ENCODE measurements at places on chromosomes 5 and 9. TPM values are rescaled to one million over a fixed set of nuclear protein-coding genes. Genes with fewer than 3 reads are reported as not detected.
A peak's percentile ranks its signal among the peaks of the same experiment; 100 is the strongest.

The SLC25A48 gene
- 0.49 TPM for total RNA-seq

The SPINK4 gene
- not detected for total RNA-seq

The FIBCD1 gene
- not detected for total RNA-seq

DNA sequence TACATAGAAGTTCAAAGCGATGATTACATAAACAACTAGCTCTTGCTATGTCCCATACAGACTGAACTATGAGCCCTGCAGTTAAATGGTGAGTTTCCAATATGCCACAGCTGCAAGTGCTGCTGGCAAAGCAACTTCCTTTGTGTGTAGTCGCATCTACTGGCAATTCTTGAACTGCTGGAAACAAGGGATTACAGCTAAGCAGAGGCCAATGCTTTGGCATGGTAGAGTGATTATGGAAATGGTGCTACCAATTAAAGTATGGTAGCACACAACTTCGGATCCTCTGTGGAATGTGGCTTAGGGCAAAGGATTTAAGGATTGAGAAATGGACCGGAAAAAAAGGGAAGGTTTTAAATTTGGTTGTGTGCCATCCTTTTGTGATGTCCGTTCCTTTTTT, 856.6 kb downstream of the MAT2B start:
- DNase-seq = no peak

The RFESD gene
- 1.2 TPM for total RNA-seq

DNA sequence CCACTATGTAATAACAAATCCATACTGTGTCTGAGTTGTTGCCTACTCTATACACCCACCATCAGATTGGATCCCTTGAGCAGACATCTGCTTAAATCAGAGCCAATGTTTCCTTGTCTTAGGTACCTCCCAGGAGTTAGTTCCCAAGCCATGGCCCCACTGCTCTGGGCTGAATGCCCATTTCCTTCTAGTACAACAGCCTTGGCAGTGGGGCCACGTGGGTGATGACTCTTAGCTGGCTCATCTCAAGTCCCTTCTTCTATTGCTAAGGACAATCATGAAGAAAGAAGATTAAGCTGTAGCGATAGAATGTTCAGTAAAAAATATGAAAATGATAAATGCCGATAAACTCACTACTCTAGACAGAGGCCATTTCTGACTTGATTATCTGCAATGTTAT, 16.6 kb downstream of the PTGR1 start:
- DNase-seq = no peak

DNA sequence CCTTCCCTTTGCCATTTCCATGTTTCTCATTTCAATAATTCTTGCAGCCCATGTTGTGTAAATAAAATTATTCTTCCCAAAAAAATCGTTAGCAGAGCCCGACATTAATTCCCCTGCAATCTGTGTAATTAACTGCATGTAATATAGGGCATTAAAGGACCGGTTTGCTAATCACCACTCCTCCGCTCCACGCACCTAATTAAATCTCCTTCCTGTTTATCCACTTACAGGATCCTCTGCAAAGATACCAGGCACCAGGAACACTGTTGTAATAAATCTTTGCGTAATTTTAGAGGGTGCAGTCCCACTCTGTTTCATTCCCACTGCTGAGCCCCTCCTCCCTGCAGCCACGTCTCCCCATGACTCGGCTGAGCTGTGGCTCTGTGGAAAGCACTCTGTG, 105.0 kb upstream of the PPP1R26 start:
- no peak for DNase-seq

GRCh38 chr5:98934546-98934945, 5.7 kb upstream of the CHD1 start:
- DNase-seq = no peak

The WDR31 gene
- total RNA-seq = 2.0 TPM

GRCh38 chr9:76676857-76677256, 87.4 kb upstream of the PCA3 start:
- DNase-seq = no peak

The ZBED3 gene
- 9.1 TPM for total RNA-seq

The DMGDH gene
- total RNA-seq = 4.2 TPM

- DNase-seq = no peak
Observed at GRCh38 chr9:69744688-69745380, 15.0 kb downstream of the PTAR1 start.

DNA sequence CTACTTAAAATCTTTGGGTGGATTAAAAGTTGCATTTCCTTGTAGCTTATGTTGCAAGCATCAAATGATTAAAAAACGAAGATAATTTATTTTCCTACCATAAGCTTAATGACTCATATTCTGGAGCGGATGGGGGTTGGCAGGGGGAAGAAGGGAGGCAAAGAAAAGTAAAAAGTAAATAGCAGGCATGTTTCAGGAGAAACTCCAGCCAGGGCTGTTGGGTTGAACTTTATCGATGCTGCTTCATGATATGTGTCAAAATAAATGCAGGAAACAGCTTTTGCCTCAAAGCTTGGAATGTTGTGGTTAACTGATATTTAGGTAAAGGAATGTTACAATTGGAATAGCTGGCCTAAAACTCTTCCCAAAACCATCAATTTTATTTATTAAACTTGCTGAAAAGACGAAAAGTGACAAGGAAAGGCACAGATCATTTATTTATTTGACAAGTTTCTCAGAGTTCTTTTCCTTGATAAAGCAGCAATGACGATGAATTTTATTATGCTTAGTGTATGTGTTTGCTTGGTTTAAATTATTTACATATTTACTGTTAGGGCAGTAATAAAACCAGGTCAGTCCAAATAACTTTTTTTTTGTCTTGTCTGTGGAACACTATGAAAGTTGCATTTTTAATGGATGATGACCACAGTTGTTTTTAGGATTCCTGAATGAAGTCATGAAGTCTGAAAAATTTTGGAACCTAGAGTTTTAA, 177.9 kb downstream of the PCSK1 start:
- DNase-seq = no peak

DNA sequence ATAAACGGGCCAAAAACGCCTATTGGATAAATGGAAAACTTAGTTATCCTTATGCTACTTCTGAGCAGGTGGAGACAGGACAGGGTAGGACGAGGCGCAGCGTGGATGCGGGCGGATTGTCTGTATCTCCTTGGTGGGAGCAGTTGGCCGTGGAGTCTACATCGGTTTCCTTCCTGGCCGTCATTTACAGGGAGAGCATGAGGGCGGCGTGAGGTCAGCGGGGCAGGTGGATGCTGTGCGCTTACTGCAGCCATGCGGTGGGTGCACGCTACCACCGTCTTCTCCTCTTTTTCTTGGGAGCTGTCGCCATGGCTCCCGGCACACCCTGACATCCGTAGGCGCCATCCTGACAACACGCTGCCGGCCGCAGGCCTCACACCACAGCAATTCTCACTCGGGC, 121.3 kb downstream of the ADAMTS2 start:
- DNase-seq = no peak

The GLRA1 gene
- total RNA-seq = not detected

DNA sequence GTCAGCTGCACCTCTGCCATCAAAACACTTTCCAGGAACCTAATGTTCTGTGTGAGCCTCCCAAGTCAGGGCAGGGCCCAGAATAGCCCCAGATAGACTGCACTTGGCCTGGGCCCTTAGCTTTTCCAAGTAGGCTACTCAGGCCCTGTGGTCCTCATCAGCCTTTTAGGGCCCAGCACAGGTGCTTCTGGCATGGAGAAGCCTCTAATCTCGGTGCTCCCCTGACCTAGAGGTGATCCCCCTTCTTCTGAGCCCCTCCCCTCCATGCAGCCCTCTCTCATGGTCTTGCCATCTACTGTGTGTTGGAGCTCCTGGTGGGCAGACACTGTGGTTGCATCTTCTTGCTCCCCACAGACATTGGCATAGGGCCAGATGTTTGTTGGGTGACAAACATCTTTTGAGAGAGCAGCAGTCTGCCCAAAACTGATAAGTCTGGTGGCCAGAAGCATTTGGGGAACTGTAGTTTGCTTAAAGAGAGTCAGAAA, 28.1 kb downstream of the FRMPD1 start:
- DNase-seq = peak; percentile 85

The TMEM232 gene
- total RNA-seq = 4.2 TPM

- no peak for DNase-seq
Observed at GRCh38 chr9:82130331-82131042, 141.9 kb downstream of the SPATA31D1 start.

- DNase-seq = no peak
Observed at GRCh38 chr9:132648685-132649084, 21.1 kb downstream of the DDX31 start.

GRCh38 chr5:16431490-16431889, 34.1 kb downstream of the ZNF622 start:
- no peak for DNase-seq

GRCh38 chr9:69580582-69581214, 91.5 kb downstream of the APBA1 start:
- DNase-seq = no peak

GRCh38 chr5:157758706-157759105, 15.2 kb downstream of the LSM11 start:
- DNase-seq = no peak

DNA sequence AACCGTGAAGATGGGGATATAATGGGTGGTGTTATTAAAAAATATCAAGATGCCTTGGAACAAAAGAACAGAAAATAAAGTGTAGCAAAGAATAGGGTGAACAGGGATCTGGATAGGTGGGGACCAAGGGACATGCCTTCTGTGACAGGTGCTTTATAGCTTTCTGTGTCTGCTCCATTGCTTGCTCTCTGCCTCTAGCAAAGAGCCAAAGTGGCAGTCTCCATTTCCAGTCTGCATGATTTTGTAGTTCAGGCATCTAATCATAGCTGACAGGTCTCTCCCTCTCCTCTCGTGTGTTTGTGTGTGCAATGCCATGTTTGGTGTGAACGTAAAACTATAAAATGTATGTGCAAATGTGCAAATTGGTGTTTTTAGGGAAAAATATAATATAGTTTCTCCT, 35.0 kb downstream of the LRRTM2 start:
- no peak for DNase-seq

The PCDHB2 gene
- total RNA-seq = 3.4 TPM

The ZNF484 gene
- total RNA-seq = 14.0 TPM

DNA sequence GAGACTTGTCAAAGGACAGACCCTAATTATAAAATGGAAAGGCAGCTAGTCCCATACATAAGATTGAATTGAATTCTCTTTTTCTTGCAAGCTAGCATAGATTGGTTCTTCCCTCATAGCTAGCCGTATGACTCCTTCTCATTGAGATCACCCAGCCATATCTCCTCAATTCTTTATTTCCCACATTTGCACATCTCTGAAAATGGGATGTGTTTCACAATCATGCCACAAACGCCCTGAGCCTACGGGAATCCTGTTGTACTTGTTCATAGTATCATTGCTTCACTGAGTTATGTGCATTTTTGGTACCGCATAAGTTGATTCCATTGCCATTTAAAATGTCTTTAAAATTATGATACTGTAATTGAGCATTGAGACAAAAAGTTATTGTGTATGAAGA, 90.5 kb downstream of the PCSK1 start:
- no peak for DNase-seq

The BTF3 gene
- 537 TPM for total RNA-seq

The DNAH5 gene
- 0.49 TPM for total RNA-seq

DNA sequence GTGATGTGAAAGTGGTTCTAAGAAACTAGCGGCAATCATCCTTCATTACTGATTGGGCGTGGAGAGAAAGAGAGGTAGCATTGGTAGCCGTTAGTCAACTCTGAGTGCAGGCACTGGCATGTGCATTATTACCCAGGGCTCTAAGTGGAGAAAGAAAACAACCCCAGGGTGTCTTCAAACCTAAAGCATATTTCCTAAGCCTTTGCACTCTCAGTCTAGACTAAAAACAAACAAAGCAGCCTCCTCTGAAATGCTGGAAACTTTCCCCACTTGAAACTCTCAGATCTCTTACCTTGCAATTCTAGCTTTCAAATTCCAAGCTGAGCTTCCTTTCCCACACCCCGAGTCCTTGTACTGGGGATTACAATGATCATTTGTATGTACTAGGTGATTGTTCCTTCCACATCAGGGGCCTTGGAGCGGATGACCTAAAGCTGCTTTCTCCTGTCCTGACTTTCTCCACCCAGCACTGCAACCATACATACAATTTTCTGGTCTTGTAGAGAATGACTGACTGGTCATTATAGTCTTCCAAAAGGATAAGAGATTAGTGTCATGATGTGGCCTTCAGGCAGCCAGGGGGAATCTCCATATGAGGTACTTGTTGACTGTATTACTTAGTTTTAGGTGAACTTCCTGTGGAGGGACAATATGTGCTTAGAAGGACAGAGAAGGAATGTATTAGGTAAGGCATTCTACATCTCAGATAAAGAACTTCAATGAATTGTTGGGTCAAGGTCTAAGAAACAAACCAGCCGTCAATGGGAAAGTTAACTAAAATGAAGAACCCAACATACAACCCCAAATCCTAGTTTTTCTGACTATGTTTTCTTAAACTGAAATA, 98.3 kb upstream of the CDKN2B start:
- no peak for DNase-seq

The BSPRY gene
- 3.9 TPM for total RNA-seq

DNA sequence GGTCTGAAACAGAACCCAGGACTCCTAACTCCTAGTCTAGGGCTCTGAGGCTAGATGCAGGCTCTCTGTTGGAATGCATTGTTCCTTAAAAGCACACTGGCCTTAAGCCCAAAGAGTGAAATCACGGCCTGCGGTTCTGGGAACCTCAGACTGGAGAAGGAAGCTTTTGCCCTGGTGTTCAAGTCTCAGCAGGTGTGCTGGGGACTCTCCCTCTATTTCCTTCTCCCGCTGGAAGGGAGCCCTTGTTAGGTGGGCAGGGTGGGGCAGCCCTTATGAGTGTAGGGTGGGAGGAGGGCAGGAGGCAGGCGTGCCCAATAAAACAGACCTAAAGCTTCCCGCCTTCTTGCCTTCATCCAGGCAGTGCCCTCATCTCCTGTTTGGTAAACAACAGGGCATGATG, 1.8 kb upstream of the PPARGC1B start:
- DNase-seq = no peak

DNA sequence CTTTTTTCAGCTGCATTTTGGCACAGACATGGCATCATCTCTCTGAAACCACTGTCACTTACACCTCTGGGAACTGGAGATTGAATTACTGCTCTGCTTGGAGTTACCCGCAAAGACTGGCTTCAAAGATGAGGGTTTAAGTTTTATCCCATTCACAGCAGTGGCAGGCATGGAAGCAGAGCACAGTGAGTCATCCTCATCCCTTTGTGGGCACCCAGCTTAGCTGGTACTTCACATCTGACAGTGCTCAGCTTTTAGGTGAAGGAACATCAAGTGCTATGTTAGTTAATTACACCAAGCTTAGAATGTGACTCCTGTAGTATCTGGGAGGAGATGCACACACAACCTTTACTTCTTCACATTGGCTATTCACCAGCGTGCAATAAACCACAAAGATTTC, 24.8 kb upstream of the ALDH1A1 start:
- DNase-seq = no peak

The FCN2 gene
- total RNA-seq = not detected

Data from vagina (tissue), 2 donors.